Nucleus accumbens (tissue), 56 donors: ENCODE measurements at places on chromosomes 12 and 14.

- no peak for DNase-seq
Measured at GRCh38 chr14:53113989-53114388, 39.1 kb downstream of the DDHD1 start.

DNA sequence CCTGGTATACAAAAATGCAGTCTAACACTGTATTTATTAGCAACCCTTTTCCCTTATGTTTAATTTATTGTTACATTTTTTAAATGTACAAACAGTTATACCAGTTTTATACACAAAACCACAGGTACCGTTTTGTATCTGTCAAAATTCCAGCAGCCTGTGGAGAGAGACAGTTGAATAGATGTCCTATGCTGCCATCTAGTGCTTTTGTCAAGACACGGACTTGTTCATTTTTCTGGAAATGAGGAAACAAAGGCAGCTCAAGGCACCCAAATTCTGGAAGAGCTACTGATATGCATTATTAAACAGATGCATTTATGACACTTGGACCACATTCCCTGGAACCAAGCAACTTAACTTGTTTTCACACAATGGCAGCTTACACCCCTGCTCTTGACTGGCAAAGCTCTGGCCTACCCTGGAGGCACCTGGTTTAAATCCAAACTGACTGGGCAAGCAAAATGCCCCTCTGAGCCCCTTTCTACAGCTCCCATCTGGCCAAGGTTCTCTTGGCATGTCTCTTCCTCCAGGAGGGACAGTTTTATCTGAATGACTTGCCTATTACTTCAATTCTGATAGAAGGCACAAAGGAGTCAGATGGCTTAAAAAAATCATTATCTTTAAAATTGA, 286.9 kb upstream of the PRKD1 start:
- DNase-seq, result no peak

- no peak for DNase-seq
Measured at GRCh38 chr14:77053046-77053841, 24.7 kb upstream of the IRF2BPL start.

DNA sequence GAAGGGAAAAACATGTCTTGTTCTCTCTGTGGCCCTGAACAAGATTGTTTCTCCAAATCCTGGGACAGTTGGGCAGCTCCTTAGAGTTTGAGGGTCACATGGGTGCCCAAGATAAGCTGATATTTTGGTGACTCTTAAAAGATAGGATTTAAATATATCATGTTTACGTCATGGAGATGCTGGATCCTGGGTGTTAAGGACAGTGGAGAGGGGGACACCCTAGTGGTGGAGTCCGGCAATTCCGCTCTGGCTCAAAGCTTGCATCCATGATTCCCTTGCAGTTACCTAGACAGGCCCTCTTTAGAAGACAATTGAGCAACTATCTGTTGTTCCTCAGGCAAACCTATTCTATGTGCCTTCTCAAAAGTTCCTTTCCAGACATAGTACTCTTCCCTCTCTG, 101.8 kb downstream of the CMKLR1 start:
- no peak for DNase-seq

- DNase-seq, result peak; percentile 65
Measured at GRCh38 chr12:94616203-94616729, 34.1 kb downstream of the TMCC3 start.
